NCI-H1436 (cell line): ENCODE measurements at places on chromosomes 12 and 14.

DNA sequence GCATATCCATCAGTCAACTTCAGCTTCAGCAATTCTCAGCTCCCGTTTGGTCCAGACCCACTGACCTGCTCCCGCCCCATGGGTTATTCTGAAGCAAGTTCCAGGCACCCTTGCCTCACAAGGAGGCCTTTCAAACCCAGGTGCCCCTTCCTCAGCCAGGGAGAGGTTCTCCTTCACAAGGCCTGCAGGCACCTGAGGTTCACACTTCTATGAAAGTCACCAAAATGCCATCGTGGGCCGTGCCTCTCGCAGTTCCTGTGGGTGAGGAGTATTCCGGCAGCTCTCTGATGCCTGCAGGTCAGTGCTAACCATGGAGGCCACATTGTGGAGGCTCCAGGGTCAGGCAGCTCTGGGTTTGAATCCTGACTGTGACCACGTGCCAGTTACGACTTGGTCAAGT lies 40.2 kb upstream of the BCL7A start:
- DNase-seq = no peak

DNA sequence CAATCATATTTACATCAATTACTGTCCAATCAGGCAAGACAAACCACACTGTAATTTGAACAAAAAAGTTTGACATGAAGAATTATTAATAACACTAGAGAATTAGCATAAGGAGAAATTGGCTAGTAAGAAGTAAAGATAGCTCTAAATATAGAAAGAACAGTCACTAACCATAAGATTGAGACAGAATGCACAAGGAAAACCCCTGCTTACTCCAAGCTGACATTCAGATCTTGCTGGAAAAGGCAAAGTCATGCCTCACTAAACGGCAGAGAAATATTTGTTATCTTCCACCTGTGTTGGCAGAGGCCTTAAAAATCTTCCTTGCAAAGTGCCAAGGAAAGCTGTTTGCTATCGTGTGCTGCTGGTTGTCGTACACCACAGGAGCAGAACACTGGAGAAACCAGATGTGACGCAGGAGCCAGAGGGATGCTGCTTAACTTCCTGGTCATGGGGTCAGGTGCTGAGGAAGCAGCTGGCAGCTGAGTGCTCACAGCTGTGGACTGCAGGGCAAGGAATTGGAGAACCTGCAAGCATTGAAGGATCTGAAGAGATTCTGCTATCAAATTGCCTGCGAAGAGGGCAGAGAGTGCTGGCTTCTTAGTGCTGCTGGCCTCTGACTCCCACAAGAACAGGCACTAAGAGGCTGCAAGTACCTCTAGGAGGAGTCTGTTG lies 1323.3 kb downstream of the LRFN5 start:
- DNase-seq = no peak

GRCh38 chr12:65510007-65510406 lies 231.5 kb downstream of the MSRB3 start:
- DNase-seq = no peak

- DNase-seq = no peak
These were observed 423.7 kb downstream of the EGLN3 start for GRCh38 chr14:33527023-33527634.

DNA sequence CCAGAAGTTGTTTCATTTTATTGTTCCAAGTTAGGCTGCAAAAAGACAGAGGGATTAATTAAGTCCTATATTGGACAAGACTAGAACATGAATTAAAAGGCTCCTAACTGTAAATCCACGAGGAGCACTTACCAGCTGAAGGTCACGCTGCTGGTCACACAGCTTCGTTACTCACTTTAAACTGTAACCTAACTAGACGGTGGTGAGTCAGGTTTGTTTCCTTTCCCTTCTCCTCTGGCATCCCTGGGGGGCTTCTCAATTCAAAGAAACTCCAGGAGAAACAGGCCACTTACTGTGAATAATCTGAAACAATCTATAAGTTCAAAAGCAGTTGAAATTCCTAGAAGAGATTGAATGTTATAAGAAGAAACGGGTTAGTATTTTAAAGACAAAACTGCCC lies 331.4 kb downstream of the BCAT1 start:
- DNase-seq = no peak

DNA sequence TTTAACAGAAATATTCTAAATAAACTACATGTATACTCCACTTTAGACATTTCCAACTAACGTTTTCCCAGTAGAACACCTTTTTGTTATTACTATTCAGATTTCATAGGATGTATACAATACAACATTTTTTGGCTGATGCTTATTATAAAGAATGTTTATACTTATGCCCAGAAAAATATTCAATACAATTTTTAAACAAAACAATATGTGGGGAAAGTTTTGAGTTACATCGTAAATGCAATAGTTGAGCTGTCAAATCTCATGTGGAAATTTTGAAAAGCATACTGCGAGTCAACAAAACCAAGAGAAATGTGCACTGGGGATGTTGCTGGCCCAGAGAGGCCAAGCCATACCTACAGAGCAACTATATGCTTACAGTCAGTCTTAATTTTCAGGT lies 18.2 kb upstream of the MON2 start:
- no peak for DNase-seq

- DNase-seq = no peak
These were observed 741.7 kb downstream of the VRK1 start for GRCh38 chr14:97538749-97539410.

DNA sequence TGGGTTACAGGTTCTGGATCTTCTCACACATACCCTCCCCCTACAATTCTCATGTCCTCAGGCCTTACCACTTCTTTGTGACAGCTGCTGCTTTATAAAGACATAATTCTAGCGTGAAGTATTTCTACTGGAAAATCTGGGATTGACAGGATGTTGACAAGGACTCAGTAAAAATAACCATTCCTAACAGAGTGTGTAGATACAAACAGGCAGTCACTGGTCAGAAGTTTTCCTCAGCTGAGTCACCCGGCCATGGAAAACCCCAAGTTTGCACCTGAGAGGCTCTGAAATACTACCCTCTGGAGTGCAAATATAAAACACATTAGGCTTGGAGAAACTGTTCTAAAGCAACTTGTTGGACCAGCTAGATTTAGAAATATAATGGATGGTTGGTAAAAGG lies 54.4 kb downstream of the SPPL3 start:
- no peak for DNase-seq

DNA sequence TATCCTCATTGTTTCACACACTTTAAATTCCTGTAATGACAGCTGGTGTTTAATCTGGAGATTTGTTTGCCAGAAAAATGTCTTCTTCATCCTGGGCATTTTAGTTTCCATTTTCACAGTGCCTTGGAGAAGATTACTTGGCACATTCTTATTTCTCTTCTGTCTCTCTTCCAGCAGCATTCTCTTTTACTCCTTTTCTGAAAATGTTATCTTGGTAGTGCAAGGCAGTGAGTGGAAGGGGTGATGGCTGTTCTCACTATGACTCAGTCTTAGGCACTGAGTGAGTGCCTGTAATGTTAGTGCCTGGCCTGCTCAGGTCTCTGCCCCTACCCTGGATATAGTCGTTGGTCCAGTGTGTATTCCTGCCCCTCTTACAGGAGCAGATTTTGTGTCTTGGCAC lies 13.1 kb downstream of the CLECL1 start:
- DNase-seq = no peak

- no peak for DNase-seq
These were observed 25.4 kb downstream of the BCL11B start for GRCh38 chr14:99246536-99247097.

DNA sequence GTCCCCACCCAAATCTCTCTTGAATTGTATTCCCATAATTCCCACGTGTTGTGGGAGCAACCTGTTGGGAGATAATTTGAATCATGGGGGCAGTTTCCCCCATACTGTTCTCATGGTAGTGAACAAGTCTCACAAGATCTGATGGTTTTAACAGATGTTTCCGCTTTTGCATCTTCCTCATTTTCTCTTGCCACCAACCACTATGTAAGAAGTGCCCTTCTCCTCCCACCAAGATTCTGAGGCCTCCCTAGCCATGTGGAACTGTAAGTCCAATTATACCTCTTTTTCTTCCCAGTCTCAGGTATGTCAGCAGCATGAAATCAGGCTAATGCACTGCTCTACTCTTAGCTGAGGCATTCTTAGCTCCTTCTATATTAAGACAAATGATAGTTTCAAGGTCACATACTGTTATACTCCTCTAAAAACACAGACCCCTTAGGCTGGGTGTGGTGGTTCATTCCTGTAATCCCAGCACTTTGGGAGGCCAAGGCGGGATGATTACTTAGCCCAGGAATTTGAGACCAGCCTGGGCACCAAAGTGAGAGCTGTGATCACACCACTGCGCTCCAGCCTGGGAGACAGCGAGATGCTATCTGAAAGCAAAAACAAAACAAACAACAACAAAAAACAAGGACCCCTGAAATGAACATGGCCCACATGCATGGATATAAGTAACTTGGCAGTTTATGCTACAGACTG lies 3.6 kb downstream of the SCAF11 start:
- DNase-seq = no peak

- DNase-seq = no peak
These were observed 10.0 kb downstream of the LHX5 start for GRCh38 chr12:113461666-113462065.

DNA sequence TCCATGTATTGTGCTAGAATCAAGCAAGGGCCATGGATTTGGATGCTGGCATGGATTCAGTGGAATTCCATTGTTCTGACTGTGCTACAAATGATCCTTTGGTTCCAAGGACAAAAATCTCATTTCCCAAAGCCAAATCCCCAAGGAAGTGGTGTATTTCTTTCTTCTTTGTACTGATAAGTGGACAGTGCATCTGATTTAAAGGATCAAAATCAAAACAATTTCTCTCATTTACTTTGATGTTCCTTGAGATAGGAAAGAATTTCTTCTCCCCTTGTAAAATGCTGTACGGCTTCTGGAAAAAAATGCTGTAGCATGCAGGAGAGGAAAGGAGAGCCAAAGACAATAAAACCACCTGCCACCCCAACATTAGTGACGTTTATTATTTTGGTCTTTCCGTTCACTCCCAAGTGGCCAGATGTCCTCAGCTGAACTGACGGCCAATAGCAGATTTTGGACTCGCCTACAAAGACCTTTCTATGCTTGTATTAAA lies 185.7 kb downstream of the PRKD1 start:
- no peak for DNase-seq

DNA sequence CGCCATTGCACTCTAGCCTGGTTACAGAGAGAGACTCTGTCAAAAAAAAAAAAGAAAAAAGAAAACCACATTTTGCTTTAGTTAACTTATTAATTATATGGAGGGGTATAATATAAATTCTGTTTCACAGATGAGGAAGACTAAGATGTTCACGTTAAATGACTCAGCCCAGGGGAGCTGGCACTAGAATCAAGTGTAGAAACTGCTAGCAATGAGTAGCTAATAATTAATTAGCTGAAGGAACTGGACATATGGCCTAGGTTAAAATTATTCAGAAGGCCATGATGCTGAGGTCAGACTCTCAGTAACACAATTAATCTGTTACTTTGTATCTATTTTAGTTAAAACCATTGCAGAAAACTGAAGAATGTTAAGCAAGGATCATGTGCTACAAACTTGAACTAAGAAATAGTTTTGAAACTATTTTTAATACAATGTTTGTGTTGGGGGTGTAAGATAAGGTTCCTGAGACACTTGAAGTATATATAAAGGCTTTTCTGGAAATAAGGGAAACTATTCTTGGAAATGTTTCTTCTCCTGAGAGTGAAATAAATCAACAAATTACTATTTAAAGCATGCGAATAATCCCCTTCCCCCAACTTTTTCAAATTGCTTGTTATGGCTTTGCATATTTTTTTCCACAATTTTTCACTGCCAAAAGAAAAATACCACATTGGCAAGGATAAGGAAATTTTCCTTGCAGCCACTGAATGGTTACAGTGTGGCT lies 589.3 kb downstream of the SOX5 start:
- DNase-seq = no peak

DNA sequence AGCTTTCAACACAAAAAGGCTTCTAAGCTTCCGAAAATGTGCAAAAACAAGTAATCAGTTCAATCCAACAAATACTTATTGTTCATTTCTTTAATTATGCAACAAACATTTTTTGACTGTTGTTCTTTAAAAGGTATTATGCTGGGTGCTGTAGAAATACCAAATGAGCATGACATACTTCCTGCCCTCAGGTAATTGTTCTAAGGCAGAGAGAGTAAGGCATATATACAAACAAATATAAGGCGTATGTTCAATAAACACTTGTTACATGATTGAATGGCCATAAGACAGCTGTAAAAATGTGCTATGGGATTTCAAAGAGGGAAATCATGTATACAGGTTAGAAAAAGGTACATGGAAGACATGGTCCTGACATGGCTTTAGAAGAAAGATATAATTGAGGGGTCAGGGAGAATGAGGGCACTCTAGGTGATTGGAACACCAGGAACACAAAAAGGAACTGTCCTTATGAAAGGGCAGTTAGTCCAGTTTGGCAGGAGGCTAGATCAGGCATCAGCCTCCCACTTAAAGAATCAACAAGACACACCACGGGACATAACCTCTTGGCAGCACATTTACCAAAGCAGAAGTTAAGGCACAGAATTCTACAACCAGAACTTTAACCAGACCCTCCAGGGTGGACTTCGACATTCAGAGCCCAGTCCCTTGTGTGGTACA lies 135.8 kb upstream of the SCAF11 start:
- no peak for DNase-seq

- no peak for DNase-seq
These were observed 7.6 kb downstream of the BDKRB1 start for GRCh38 chr14:96263347-96264199.

- DNase-seq = no peak
These were observed 398 bp upstream of the MSRB3 start for GRCh38 chr12:65277994-65278575.

GRCh38 chr12:126627596-126627995 lies 1562.4 kb downstream of the AACS start:
- DNase-seq = no peak

GRCh38 chr14:35333264-35333730 lies 41.1 kb downstream of the PSMA6 start:
- no peak for DNase-seq

DNA sequence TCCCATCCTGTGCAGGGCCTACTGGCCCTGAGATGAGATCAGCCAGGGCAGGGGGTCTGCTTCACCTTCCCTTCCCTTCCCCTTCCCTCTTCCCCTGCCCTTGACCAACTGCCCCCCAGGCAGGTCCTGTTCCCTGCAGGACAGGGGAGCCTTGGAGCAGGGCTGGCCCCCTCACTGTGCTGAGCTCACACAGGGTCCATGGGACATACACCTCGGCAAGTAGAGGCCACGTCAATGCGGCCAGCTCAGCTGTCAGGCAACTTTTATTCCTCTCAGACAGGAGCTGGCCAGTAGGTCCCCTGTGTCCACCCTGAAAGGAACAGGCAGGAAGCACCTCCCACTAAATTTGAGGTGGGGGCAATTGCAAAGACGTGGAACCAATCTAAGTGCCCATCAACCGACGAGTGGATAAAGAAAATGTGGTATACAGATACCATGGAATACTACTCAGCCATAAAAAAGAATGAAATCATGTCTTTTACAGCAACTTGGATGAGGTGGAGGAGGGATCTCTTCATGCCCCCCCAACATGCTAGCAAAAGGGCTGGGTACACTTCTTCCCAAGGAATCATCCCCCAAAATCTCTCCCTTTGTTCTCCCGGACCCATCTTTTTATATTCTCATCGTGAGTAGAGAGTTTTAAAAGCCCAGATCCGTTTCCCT lies 148.7 kb downstream of the BCL11B start:
- no peak for DNase-seq

GRCh38 chr12:79944565-79944964 lies 9.7 kb upstream of the PPP1R12A start:
- no peak for DNase-seq
